ENCODE measurements at places on chromosomes 1 and 21.

DNA sequence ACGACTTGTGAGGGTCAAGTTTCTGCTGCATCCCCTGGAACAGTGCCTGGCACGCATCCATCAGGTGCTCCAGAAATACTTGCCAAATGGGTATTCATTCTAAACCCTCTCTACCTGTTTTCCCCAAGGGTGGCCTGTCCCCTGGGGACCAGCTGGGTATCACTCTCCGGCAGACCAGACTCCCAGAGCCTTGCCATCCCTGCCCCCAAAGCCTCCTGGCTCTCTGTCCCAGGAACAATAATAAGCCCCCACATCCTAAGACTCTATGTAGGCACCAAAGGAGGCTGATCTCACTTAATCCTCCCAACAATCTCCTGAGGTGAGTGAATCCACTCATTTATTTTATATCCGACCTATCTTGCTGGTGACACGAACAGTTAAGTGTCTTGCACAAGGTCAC is 96.7 kb downstream of the MRPL37 start:
- DNase-seq = no peak

DNA sequence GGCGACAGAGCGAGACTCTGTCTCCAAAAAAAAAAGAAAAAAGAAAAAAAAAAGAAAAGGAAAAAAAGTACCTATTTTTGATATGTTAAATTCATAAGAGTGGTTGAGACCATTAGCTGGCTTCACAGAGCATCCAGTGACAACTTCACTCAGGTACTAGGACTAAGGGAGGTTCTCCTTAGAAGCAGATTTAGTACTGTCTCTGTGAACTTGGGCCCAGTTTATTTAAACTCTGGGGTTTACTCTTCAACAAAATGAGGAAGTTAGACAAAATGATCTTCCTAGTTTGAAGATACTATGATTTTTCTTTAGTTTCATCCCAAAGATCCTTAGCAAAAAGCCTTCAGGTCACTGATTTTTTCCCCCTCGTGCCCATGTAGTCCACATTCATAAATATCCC is 21.2 kb downstream of the MACO1 start:
- no peak for DNase-seq

DNA sequence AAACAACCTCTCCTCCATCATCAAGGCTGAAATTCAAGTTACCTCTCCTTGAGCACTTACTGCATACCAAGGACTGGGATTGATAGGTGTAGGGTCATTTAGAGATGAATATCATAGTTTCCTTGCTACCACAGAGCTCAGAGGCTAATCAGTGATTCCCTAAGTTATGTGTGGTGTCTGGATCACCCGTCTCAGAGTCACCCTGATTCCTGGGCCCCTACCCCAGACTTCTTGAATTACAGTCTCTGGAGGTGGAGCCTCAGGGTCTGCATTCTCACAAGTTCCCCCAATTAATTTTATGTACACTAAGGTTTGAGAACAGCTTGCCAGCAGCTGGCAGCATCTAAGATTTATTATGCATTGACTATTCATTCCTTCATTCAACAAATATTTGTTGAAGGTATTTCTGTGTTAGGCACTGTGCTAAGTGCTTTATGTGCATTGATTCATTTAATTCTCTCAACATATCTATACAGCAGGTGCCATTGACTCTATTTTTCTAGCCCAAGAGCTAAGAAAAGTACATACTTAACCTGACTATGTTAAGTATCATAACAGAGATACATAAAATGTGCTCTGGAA is 182.9 kb upstream of the FGGY start:
- no peak for DNase-seq

DNA sequence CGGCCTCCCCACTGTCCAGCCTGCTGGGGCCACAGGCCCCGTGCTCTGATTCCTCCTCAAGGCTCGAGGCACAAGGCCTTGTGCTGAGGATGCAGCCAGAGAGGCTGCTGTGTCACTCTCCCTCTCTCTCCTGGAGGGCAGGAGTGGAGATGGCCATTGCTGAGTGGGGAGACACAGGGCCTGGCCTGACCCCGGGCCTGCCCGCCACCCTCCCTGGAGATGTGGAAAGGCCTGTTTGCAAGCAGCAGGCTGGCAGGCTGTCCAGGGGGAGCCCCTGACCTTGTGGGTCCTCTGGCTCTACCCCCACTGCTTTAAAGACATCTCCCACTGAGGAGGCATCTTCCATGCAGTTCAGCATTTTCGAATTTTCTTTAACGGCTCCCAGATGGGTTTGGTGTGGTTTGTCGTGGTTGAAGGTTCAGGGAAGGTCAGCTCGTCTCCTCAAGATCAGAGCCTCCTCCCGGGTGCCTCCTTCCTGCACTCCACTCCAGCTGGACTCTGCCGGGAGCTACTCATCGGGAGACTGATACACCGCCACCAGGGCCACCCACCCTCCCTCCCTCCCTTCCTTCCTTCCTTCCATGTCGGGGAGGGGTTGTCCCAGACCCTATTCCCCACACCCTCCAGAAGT is 69.1 kb downstream of the SPSB1 start:
- no peak for DNase-seq

DNA sequence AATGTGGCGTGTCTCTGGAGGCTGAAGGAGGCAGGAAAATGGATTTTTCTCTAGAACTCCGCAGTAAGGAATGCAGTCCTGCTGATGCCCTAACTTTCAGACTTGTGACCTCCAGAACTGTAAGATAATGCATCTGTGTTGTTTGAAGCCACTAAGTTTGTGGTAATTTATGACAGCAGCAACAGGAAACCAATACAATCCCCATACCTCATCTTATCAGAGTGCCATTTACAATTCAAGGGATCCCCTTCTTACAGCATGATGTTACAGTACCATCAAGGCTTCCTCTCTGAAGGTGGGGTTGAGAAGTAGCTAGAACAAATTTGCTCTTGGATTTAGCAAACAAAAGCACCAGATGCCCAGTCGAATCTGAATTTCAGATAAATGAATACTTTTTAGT is 21.6 kb downstream of the ABCA4 start:
- DNase-seq = no peak

- no peak for DNase-seq
These were observed 7.8 kb downstream of the CASZ1 start for GRCh38 chr1:10788592-10789006.

DNA sequence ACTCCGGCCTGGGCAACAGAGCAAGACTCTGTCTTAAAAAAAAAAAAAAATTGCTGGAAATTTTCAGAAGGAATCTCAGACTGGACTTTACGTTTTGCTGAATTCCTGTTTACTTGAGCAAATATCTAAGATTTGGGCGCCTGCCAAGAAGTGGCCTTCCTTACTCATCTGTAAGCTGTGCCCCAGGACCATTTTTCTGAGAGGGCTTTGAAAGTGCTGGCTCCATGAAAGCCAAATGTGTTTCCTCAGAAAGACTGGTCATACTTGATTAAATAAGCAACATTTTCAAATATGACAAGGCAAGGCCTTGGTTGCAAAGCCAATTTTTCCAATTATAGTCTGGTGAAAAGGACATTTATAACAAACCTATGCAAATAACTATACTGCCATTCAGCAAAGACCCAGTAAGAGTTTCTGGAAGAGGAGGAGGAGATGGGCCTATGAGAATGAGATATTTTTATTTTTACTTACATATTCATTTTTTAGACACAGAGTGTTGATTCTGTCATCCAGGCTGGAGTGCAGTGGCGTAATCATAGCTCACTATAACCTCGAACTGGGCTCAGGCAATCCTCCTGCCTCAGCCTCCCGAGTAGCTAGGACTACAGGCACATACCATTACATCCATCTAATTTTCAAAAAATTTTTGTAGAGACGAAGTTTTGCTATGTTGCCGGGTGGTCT is 56.3 kb upstream of the HTR1D start:
- DNase-seq = no peak

All from stimulated activated CD8-positive, alpha-beta memory T cell treated with anti-CD3 and anti-CD28 coated beads, Interleukin-7, amount 100 ng/mL, for 4 hours (primary cell).